ENCODE measurements at places on chromosomes 2 and 18. TPM values are rescaled to one million over a fixed set of nuclear protein-coding genes. Genes with fewer than 3 reads are reported as not detected.

MTIF2 gene
- 44.2 TPM for total RNA-seq

ZBTB7C gene
- not detected for total RNA-seq

SLC14A1 gene
- total RNA-seq: 0.26 TPM

ANKRD62 gene
- not detected for total RNA-seq

CCDC141 gene
- total RNA-seq: 4.6 TPM

TTC27 gene
- 27.5 TPM for total RNA-seq

MSTN gene
- total RNA-seq: not detected

RNF149 gene
- 27.1 TPM for total RNA-seq

ZSWIM2 gene
- total RNA-seq: not detected

- no peak overlapping the region for H3K27ac ChIP-seq
- no peak for DNase-seq
- H3K4me1 ChIP-seq: peaks cover 3% of the 10 kb centered on the region
- H3K4me3 ChIP-seq: no peak overlapping the region
- H3K36me3 ChIP-seq: peaks cover 4% of the 10 kb centered on the region
- H3K27me3 ChIP-seq: peaks cover 10% of the 10 kb centered on the region
Measured at GRCh38 chr2:239881031-239881471, 144.1 kb downstream of the NDUFA10 start.

GRCh38 chr2:176598351-176598750, 329.1 kb downstream of the MTX2 start:
- peaks cover 30% of the 10 kb centered on the region for H3K27me3 ChIP-seq
- no peak overlapping the region for H3K4me3 ChIP-seq
- H3K36me3 ChIP-seq: no peaks in the 10 kb centered on the region
- H3K4me1 ChIP-seq: no peaks in the 10 kb centered on the region
- no peak overlapping the region for H3K27ac ChIP-seq
- DNase-seq: no peak

DNA sequence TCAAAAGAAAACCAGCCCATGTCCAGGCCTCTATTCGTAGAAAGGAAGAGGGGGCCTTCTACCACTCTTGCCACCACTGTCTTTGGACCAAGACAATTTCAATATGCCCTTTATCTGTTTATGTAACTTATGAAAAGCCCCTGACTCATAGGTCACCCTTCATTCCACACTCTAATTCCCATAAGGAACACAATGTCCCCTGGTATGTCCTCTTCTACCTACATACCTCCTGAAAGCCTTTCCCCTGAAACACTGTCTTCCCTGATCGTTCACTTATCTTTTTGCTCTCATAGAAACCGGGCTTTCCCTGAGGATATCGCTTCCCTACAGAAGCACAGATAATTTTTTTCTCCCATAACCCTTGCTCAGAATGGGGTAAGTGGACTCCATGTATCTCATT, 13.3 kb downstream of the EIF2AK3 start:
- no peak overlapping the region for H3K27ac ChIP-seq
- no peak overlapping the region for H3K4me3 ChIP-seq
- no peaks in the 10 kb centered on the region for H3K27me3 ChIP-seq
- H3K36me3 ChIP-seq: peaks cover 3% of the 10 kb centered on the region
- no peak for DNase-seq

DNA sequence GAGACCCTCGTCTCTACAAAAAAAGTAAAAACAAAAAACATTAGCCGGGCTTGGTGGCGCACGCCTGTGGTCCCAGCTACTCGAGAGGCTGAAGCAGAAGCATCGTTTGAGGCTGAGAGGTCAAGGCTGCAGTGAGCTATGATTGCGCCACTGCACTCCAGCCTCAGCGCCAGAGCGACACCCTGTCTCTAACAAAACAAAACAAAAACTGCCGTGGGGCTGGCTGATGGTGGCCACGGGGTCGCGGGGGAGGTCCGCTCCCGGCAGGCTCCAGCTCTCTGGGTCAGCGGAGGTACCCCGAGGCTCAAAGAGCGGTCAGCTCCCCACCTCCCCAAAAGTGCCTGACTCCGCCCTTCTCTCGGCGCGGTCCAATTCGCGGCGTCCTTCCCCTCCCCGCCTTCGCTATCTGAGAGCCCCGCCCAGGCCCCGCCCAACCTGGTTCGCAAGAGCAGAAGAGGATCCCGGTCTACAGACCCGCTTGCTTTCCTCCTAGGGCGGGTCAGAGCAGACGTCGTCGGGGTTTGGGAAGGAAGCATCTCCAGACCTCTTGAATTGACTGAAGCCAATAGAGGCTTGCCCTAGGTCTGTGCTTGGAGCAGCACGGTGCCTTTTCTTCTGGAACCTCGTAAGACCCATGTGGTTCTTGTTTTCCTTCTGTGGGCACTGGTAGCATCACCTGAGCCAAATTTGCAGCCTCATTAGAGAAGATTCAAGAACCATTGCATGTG, 7.8 kb downstream of the RAX start:
- no peak overlapping the region for H3K27ac ChIP-seq
- H3K4me3 ChIP-seq: peak overlapping the region; percentile 59
- H3K27me3 ChIP-seq: peaks cover 77% of the 10 kb centered on the region
- H3K4me1 ChIP-seq: peaks cover 18% of the 10 kb centered on the region
- peak; percentile 57 for DNase-seq

- H3K27me3 ChIP-seq: no peaks in the 10 kb centered on the region
- no peaks in the 10 kb centered on the region for H3K36me3 ChIP-seq
- no peak overlapping the region for H3K4me3 ChIP-seq
Measured at GRCh38 chr2:137929519-137929916, 34.8 kb upstream of the HNMT start.

GRCh38 chr2:229346816-229347540, 75.9 kb upstream of the PID1 start:
- H3K27me3 ChIP-seq: no peaks in the 10 kb centered on the region
- H3K27ac ChIP-seq: no peak overlapping the region
- DNase-seq: no peak
- H3K4me3 ChIP-seq: no peak overlapping the region
- H3K4me1 ChIP-seq: no peaks in the 10 kb centered on the region
- no peaks in the 10 kb centered on the region for H3K36me3 ChIP-seq

- no peak overlapping the region for H3K27ac ChIP-seq
- H3K27me3 ChIP-seq: no peaks in the 10 kb centered on the region
- H3K4me3 ChIP-seq: no peak overlapping the region
Measured at GRCh38 chr18:25457126-25457525, 105.2 kb upstream of the ZNF521 start.

GRCh38 chr2:233938676-233939370, 21.6 kb downstream of the TRPM8 start:
- H3K4me3 ChIP-seq: peak overlapping the region; percentile 3
- DNase-seq: no peak
- H3K27me3 ChIP-seq: peaks cover 34% of the 10 kb centered on the region
- H3K4me1 ChIP-seq: peaks cover 4% of the 10 kb centered on the region
- no peaks in the 10 kb centered on the region for H3K36me3 ChIP-seq

DNA sequence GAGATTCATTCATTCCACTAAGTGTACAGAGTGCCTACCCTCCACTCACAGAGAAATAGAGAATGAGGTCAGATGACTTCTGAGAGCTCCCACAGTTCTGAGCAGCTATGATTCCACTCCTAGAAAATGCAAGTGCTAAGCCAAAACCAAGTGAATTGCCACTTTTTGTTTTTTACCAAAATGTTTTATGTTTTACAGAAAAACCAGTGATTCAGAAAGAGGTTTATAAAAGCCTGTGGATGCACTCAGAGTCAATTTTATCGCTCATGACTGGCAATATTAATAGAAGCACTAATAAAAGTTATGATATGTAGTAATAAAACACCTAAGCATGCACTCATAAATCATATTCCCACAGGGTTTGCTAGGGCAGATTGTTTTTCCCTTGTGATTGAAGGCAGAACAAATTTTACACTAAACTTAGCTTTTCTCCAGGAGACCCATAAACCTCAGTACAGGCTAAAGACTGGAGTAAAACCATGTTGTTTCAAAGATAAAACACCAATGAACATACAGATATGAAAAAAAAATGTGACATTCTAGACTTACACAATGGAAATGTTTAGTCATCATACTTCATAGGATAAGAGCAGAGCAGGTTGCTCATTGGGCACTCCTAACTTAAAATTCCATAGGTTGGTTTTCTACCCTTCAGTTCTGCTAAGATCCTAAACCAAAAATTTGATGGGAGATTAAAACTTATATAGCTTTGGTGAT, 67.5 kb downstream of the PDK1 start:
- no peaks in the 10 kb centered on the region for H3K4me1 ChIP-seq
- no peak overlapping the region for H3K27ac ChIP-seq
- no peaks in the 10 kb centered on the region for H3K27me3 ChIP-seq

GRCh38 chr18:68985172-68985820, 187.4 kb downstream of the CCDC102B start:
- no peaks in the 10 kb centered on the region for H3K36me3 ChIP-seq
- DNase-seq: no peak
- no peaks in the 10 kb centered on the region for H3K4me1 ChIP-seq
- no peaks in the 10 kb centered on the region for H3K27me3 ChIP-seq
- H3K4me3 ChIP-seq: no peak overlapping the region

DNA sequence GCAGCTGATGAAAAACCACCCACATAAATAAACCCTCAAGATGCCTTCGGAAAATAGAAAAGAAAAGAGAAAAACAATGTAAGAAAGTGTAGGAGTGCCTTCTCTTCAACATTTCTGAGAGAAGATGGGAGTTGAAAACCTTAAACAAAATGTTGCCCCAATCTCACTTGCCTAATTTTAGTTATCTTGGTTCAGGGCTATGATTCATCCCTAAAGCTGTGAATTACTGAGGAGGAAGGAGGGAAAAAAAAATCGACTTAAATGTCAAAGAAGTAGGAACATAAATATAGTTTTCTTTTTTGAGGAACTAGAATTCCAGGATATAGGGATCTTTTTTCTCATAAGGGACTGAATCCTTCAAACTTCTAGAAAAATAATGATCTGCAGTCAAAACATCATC, 360.3 kb downstream of the TGIF1 start:
- peaks cover 7% of the 10 kb centered on the region for H3K27me3 ChIP-seq
- no peaks in the 10 kb centered on the region for H3K36me3 ChIP-seq
- H3K4me3 ChIP-seq: no peak overlapping the region
- no peak overlapping the region for H3K27ac ChIP-seq
- no peaks in the 10 kb centered on the region for H3K4me1 ChIP-seq

- DNase-seq: no peak
- H3K27me3 ChIP-seq: no peaks in the 10 kb centered on the region
- no peaks in the 10 kb centered on the region for H3K4me1 ChIP-seq
- H3K27ac ChIP-seq: no peak overlapping the region
- H3K36me3 ChIP-seq: peaks cover 5% of the 10 kb centered on the region
Measured at GRCh38 chr2:148122788-148123187, 101.9 kb downstream of the MBD5 start.

GRCh38 chr2:236576087-236576486, 6.5 kb downstream of the ACKR3 start:
- H3K36me3 ChIP-seq: peaks cover 11% of the 10 kb centered on the region
- no peak overlapping the region for H3K4me3 ChIP-seq
- H3K4me1 ChIP-seq: no peaks in the 10 kb centered on the region
- no peak for DNase-seq

- H3K4me1 ChIP-seq: peaks cover 3% of the 10 kb centered on the region
- H3K36me3 ChIP-seq: no peaks in the 10 kb centered on the region
- no peaks in the 10 kb centered on the region for H3K27me3 ChIP-seq
- no peak for DNase-seq
Measured at GRCh38 chr18:22218835-22219234, 49.4 kb downstream of the GATA6 start.

DNA sequence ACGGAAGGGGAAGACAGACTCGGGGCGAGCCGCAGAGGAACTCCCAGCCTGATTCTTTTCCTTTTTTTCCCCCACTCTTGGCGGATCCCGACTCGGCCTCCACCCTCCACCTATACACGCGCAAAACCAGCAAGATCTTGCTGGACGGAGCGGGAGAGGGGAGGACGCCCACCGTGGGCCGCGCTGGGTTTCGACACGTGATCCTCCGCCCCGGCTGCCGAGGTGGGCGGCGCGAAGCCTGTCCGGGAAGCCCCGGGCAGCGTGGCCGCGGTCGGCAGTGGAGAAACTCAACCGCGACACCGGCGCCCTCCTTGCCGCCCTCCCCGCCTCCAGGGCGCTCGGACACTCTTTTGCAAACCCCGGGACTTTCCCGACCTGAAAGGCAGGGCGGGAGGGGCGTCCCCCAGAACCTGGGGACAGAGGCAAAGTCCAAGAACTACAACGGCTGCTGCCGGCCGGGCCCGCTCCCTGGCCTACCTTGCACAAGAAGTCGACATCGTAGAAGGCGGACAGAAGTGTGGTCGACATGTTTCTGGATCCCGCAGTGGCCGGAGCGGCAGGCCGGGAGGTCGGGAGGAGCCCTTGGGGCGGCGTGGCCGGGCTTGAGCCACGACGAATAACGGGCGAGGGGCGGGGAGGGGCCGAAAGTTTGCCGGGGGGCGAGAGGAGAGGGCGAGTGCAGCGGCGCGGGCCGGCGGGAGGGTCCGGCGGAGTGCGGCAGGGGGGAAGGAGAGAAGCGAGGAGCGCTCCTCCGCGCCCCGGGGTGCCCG, 433 bp downstream of the ZFP36L2 start:
- H3K4me3 ChIP-seq: peak overlapping the region; percentile 97
- peaks cover 42% of the 10 kb centered on the region for H3K4me1 ChIP-seq
- H3K27me3 ChIP-seq: no peaks in the 10 kb centered on the region

DNA sequence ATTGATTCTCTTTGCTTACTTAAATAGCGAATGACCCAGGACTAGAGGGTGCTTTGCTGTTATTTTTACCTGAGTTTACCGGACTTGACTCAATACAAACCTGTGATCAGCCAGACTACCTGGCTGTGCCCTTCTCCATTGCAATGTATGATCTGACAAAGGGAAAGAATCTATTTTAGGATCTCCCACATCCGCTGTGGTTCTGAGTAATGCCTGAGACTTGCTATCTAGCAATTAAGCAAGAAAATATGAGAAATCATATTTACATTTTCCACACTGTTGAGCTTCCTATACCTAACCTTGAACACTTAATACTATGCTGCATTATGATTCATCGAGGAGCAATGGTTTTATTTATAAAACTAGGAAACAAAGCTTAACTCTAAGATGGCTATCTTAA, 215.2 kb downstream of the RAD51AP2 start:
- no peak for DNase-seq
- H3K36me3 ChIP-seq: no peaks in the 10 kb centered on the region
- H3K4me1 ChIP-seq: no peaks in the 10 kb centered on the region
- no peak overlapping the region for H3K4me3 ChIP-seq
- H3K27me3 ChIP-seq: peaks cover 5% of the 10 kb centered on the region
